ENCODE measurements at places on chromosomes 1 and 21. TPM values are rescaled to one million over a fixed set of nuclear protein-coding genes. Genes with fewer than 3 reads are reported as not detected.

KCNQ4 gene
- not detected for total RNA-seq

C1orf56 gene
- 1.1 TPM for total RNA-seq

EIF3I gene
- total RNA-seq: 353 TPM

ELAPOR1 gene
- total RNA-seq: 0.37 TPM

MRPS6 gene
- 16.3 TPM for total RNA-seq

KCNN3 gene
- total RNA-seq: 3.6 TPM

CHI3L2 gene
- total RNA-seq: under 0.01 TPM

FCRL1 gene
- not detected for total RNA-seq

PKLR gene
- total RNA-seq: not detected

NR1I3 gene
- total RNA-seq: not detected

COL24A1 gene
- total RNA-seq: not detected

INSRR gene
- not detected for total RNA-seq

ENAH gene
- 47.0 TPM for total RNA-seq

AZIN2 gene
- 2.2 TPM for total RNA-seq

MYBPH gene
- total RNA-seq: not detected
